CD4-positive, alpha-beta memory T cell (primary cell): ENCODE measurements at places on chromosomes 12 and 14. TPM values are rescaled to one million over a fixed set of nuclear protein-coding genes. Genes with fewer than 3 reads are reported as not detected.
A peak's percentile ranks its signal among the peaks of the same experiment; 100 is the strongest.

The KRT71 gene
- polyA plus RNA-seq, result not detected

The P2RX2 gene
- not detected for polyA plus RNA-seq

The RPS6KL1 gene
- 0.45 TPM for polyA plus RNA-seq

The PLEKHG7 gene
- not detected for polyA plus RNA-seq

DNA sequence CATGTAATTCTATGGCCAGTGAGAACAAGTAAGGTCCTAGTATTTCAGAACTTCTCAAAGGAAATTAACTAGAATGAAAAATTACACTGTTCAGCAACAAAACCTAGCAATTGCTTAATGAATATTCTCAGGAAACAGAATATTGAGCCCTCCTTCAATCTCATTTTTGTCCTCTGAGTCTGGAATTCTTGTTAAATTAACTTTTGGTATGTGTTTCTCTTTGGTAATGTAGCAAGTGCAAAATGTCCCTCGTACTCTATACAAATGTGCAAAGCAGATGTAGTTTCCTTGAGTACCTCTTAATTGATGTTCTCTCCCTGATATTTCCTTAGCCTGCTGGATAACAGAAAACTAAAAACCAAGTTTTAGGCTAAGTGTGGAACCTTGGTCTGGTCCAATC is 190.8 kb upstream of the CNOT2 start:
- no peak for DNase-seq
- no peaks in the 10 kb centered on the region for H3K27me3 ChIP-seq
- H3K4me3 ChIP-seq, result no peak overlapping the region
- H3K27ac ChIP-seq, result no peak overlapping the region

GRCh38 chr12:113066813-113067400 is 10.4 kb downstream of the DTX1 start:
- H3K4me3 ChIP-seq, result no peak overlapping the region
- no peaks in the 10 kb centered on the region for H3K36me3 ChIP-seq
- H3K27ac ChIP-seq, result no peak overlapping the region
- H3K27me3 ChIP-seq, result no peaks in the 10 kb centered on the region

DNA sequence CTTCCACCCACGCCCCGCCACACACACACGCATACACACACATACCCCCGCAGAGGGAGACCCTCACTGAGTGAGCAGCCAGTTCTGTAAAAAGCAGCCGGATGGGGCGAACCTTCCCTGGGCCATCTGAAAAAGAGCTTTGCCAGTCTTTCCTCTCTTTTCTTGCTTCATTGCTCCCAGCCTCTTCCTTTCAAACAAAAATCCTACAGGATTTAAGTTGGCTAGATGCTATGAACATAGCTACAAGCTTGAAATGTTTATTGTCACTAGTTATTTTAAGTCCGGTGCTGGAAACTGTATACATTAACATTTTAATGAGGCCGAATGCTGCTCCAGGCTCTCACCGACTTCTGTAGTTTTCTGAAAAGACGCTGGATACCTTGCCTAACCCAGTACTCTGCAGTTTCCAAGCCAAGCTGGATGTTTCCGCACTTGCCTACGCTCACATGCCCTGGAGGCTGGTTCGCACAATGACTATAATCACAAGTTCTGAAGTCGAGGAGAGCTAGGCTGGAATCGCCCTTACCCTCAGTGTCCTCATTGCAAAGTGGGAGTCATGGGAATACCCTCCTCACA is 39.2 kb downstream of the LTBP2 start:
- peaks cover 39% of the 10 kb centered on the region for H3K4me1 ChIP-seq
- H3K4me3 ChIP-seq, result no peak overlapping the region
- H3K27me3 ChIP-seq, result no peaks in the 10 kb centered on the region
- H3K27ac ChIP-seq, result no peak overlapping the region

- H3K4me3 ChIP-seq, result peak overlapping the region; percentile 88
- no peaks in the 10 kb centered on the region for H3K36me3 ChIP-seq
- DNase-seq, result peak; percentile 89
- peak overlapping the region; percentile 87 for H3K27ac ChIP-seq
These were observed 1.7 kb downstream of the SINHCAF start for GRCh38 chr12:31324116-31324844.

GRCh38 chr14:71918955-71919354 is 13.3 kb upstream of the RGS6 start:
- no peaks in the 10 kb centered on the region for H3K36me3 ChIP-seq
- H3K4me1 ChIP-seq, result no peaks in the 10 kb centered on the region
- H3K27ac ChIP-seq, result no peak overlapping the region
- H3K27me3 ChIP-seq, result no peaks in the 10 kb centered on the region

DNA sequence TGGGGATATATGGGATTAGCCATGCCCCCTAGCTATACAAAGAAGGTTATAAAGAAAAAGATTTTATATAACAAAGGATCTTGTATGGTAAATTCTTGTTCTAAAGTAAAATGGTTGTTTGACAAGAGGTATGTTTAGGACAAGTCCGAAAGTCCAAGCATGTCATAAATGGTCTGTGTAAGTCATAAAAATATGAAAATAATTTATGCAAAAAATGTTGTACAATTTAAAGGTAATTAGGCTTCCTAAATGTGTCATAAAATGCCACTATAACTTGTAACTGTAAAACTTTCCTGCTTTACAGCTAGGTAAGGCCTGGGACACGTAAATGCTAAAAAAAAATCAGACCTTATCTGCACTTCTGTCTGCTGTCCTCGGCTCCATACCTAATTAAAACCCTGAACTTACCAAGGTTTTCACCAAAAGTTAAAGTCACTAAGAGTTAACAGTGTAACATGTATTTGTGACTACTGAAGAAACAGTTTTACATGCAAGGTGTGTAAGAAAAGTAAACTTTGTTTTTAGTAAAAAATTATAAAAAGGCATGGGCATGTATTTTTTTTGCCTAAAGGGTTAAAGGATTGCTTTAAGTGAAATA is 110.0 kb upstream of the RESF1 start:
- peak; percentile 12 for DNase-seq
- H3K4me3 ChIP-seq, result no peak overlapping the region
- H3K27me3 ChIP-seq, result no peaks in the 10 kb centered on the region
- no peaks in the 10 kb centered on the region for H3K36me3 ChIP-seq

GRCh38 chr14:88804035-88804434 is 11.3 kb upstream of the EML5 start:
- H3K36me3 ChIP-seq, result no peaks in the 10 kb centered on the region
- no peak overlapping the region for H3K27ac ChIP-seq
- DNase-seq, result no peak
- H3K27me3 ChIP-seq, result peaks cover 5% of the 10 kb centered on the region

GRCh38 chr12:7122811-7123769 is 5.6 kb downstream of the RBP5 start:
- no peaks in the 10 kb centered on the region for H3K36me3 ChIP-seq
- no peaks in the 10 kb centered on the region for H3K27me3 ChIP-seq
- no peak overlapping the region for H3K27ac ChIP-seq
- DNase-seq, result no peak

GRCh38 chr12:62576503-62576902 is 109.9 kb downstream of the MON2 start:
- H3K36me3 ChIP-seq, result peaks cover 10% of the 10 kb centered on the region
- no peak overlapping the region for H3K27ac ChIP-seq
- H3K4me3 ChIP-seq, result no peak overlapping the region
- DNase-seq, result no peak

GRCh38 chr14:51283402-51284085 is 43.5 kb downstream of the TMX1 start:
- H3K27ac ChIP-seq, result no peak overlapping the region
- no peak overlapping the region for H3K4me3 ChIP-seq
- DNase-seq, result peak; percentile 27

DNA sequence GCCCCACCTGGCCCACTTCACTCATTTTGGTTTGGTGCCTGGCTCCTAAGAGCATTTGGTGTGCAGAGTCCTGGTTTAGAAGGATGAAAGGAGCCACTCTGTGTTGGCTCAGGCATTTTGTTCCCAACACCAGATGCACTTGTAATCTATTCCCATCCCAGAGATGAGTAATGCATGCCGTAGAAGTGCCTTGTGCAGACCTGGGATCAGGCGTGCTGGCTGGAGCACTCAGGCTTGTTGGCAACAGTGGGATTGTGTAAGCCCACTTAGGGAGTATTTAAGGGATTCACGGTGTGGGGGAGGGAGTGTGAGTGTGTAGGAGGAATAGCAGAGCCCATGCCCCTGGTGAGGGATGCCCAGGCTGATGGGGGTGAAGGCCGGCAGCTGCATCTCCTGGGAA is 501.5 kb upstream of the TBX3 start:
- H3K4me1 ChIP-seq, result no peaks in the 10 kb centered on the region
- H3K27me3 ChIP-seq, result no peaks in the 10 kb centered on the region
- no peak for DNase-seq
- H3K4me3 ChIP-seq, result no peak overlapping the region

- no peaks in the 10 kb centered on the region for H3K4me1 ChIP-seq
- H3K27ac ChIP-seq, result no peak overlapping the region
These were observed 398.3 kb downstream of the APAF1 start for GRCh38 chr12:99043319-99043914.

- no peak overlapping the region for H3K4me3 ChIP-seq
- H3K27me3 ChIP-seq, result no peaks in the 10 kb centered on the region
- no peak for DNase-seq
These were observed 8.2 kb downstream of the CHST11 start for GRCh38 chr12:104464899-104465298.

GRCh38 chr12:111238075-111238734 is 130.7 kb downstream of the PHETA1 start:
- DNase-seq, result no peak
- no peak overlapping the region for H3K27ac ChIP-seq
- H3K4me1 ChIP-seq, result no peaks in the 10 kb centered on the region
- no peaks in the 10 kb centered on the region for H3K27me3 ChIP-seq
- no peaks in the 10 kb centered on the region for H3K36me3 ChIP-seq

DNA sequence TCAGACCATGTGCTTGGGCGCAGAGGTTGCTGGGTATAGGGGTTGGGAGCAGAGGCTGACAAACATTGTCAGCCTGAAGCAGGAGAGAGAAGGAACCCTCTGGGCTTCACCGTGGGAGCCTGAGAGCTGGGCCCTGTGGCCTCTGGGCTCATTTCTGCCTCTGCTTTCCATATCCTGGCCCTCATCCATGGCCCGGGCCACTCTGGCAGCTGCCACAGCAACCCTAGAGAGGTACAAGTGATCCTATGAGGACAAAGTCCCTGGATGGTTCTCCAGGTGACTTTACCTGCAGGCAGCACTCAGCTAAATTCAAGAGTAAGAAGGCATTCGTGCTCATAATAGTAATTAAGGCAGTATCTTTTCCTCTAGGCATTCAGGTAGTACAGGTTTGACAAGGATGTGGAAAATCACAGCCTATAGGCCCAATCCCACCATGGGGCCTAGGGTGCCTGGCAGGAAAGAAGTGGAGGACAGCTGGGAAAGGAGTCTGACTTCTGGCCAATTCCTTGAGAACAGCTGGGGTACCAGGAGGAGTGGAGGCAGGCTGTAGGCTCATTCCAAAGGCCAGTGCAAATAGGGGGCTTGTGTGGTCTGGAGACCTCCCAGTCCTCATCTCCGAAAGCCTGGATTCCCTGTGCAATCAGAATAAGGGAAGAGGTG is 3.6 kb upstream of the TTC7B start:
- H3K27ac ChIP-seq, result no peak overlapping the region
- no peak overlapping the region for H3K4me3 ChIP-seq
- no peaks in the 10 kb centered on the region for H3K27me3 ChIP-seq
- peaks cover 19% of the 10 kb centered on the region for H3K4me1 ChIP-seq
